ENCODE measurements at places on chromosomes 4 and X.

GRCh38 chr4:119299260-119299671 lies 22.7 kb downstream of the FABP2 start:
- no peak for DNase-seq

GRCh38 chrX:140586951-140587350 lies 82.1 kb upstream of the SOX3 start:
- DNase-seq, result no peak

DNA sequence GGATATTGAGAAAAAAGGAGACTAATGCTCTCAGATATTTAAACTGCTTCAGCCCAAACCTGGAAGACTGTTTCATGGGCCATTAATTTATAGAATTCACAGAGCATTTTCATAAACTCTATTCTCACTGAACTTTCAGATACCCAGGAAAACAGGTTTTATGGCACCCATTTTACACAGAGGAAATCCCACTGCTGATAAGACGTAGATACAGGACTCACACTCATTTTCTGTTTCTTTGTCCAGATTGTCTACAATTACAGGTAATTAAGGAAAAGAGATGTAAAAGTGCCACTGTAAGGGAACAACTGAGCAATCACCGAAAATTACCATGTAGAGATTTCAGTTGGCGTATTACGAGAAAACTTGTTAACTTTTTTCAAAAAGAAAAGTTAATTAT lies 83.3 kb downstream of the FAM184B start:
- DNase-seq, result no peak

- no peak for DNase-seq
These were observed 87.4 kb upstream of the KCTD8 start for GRCh38 chr4:44535981-44536380.

DNA sequence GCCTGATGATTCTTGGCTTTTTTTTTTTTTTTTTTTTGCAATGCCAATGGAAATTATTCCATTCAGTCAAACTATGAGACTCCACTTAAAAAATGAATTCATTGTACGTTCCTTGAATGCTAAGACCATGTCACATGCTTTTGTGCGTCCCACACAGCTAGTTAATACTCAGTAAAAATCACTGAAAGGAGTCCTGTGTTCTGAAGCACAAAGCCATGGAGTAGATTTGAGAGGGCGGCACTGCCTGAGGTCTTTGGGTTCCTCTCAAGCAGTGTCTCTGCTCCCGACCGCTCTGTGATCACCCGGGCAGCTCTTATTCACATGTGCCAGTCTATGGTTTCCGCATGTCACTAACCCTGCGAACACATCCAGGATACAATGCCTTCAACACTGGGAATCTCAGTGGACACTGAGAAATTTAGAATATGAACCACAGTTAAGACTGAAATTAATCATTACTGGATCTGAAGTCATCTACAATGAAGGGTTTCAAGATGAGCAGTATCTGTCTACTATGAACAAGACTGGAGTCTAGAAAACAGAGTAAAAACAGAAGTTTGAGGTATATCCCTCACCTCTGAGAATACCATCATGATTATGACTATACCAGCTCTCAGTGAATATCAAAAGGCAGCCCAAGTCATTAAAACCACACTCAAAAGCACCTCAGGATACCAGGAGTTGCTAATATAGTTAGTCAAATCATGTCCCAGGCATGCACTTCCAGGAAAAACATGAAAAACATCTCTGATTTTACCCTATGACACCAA lies 193.0 kb downstream of the MGST2 start:
- DNase-seq, result no peak

GRCh38 chrX:3468031-3468430 lies 121.6 kb upstream of the MXRA5 start:
- no peak for DNase-seq

DNA sequence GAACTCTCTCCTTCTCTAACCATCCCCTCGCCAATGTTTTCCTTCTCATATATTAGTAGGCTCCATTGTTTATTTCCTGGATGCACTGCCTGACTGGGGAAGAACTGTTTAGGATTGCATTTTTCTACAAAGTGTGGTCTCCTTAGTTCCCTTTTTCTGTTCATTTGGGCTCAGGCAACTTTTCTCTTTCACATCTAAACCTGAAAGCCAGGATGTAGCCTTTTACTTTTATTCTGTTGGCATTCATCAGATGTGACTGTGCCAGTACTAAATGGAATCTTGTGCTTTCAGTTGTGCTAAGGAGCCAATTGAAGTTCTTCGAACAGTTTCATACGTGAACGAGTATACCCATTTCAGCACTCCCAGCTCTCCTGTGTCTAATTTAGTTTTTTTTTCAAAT lies 59.8 kb downstream of the DDIT4L start:
- no peak for DNase-seq

DNA sequence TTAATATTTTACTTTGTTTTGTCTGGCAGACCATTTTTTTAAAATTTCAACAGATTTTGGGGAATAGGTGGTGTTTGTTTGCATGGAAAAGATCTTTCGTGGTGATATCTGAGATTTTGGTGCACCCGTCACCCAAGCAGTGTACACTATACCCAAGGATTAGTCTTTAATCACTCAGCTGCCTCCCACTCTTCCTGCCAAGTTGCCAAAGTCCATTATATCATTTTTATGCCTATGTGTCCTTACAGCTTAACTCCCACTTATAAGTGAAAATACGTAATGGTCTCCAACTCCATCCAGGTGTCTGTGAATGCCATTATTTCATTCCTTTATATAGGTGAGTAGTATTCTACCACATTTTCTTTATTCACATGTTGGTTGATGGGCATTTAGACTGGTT lies 281.7 kb upstream of the GK2 start:
- DNase-seq, result no peak

GRCh38 chr4:15130441-15130840 lies 128.2 kb downstream of the CPEB2 start:
- DNase-seq, result no peak

DNA sequence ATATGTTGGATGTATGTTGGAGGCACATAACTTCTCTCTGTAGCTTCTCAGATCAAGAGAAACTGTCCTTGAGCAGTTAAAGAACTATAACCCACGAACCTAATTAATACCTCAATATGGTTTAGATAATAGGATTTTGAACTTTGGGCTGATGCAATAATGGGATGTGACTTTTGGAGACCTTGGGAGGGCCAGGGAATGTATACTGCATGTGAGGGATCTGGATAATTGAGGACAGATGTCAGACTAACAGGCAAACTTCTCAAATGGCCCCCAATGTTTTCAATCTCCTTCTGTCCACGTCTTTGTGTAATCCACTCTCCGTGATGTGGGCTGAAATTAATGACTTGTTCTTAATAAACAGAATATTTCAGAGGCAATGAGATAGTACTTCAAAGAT lies 202.2 kb upstream of the FAT4 start:
- DNase-seq, result peak; percentile 9

DNA sequence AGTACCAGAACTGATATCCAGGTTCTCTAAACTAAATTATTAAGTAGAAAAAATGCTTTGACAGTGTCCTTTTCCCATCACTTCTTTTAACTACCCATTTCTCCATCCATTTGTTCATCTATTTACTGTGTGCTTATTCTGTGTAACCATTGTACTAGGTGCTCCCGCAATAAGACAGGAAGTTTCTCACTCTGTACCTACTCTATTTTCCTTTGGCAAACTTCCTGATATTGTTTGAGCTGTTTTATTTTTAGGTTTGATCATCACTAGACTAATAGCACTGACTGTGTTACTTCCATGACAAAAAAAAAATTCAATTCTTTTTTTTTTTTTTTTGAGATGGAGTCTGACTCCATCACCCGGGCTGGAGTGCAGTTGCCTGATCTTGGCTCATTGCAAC lies 102.5 kb upstream of the CASK start:
- DNase-seq, result no peak

GRCh38 chrX:121333942-121334341 lies 286.5 kb downstream of the GLUD2 start:
- DNase-seq, result no peak

DNA sequence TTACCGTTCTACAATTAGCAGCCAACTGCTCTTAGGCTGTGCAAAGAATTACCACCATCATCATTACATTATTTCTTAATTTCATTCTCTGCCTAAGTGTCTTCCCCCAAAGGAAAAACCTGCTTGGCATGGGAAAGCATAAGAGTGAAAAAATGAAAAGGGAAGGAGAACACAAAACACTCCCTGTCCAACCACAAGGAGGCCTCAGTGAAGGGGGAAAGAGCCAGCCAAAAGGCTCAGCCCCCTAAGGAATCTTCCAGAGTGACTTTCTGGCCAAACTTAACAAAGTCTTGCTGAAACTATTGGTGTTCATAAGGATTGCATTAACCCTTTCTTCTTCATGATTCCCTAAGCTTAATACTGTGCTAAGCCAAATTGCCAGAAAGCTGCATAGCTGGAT lies 287.4 kb downstream of the SMARCA1 start:
- no peak for DNase-seq

GRCh38 chrX:103414561-103414960 lies 38.2 kb downstream of the BEX3 start:
- no peak for DNase-seq

- DNase-seq, result no peak
These were observed 276.6 kb downstream of the CCSER1 start for GRCh38 chr4:90403781-90404180.

DNA sequence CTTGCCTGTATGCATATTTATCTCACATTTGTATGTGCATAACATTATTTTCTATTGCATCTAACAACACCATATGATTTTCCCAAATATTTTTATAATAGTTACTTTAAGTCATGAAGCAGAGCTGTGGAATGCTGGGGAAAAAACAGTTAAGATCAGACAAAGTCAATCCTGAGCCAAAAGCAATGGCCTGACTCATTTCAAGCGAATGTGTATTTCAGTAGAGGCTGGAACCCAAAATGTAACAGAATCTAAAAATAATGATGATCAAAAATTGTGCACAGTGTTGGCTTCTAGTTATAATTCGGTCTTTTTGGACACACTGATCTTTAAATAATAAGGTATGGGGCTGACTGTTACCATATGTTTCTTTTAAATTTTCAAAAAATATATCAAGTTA lies 516.2 kb upstream of the ADGRL3 start:
- peak; percentile 7 for DNase-seq

DNA sequence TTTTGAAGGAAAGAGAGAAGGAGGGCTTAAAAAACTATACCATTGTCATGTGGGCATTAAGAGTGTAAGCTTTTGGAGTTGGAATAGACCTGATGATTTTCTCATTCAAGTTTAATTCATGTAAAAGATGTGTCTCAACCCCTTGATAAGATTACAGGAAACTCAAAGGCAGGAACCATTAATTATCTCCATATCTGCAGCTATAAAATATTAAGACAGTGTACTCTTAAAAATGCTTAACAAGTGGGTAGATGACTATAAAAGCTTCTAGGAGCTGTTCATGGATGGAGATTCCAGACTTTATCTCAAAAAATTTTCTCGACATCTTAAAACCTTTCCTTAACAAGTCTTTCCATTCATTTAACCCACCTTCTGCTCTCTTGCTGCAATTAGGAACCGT lies 208.3 kb downstream of the PALLD start:
- no peak for DNase-seq

GRCh38 chr4:169902658-169903345 lies 123.4 kb downstream of the MFAP3L start:
- no peak for DNase-seq

GRCh38 chr4:40940317-40940741 lies 190.6 kb downstream of the NSUN7 start:
- no peak for DNase-seq

- no peak for DNase-seq
These were observed 230.2 kb upstream of the AGTR2 start for GRCh38 chrX:115940348-115940747.

GRCh38 chr4:102299354-102300107 lies 45.8 kb downstream of the SLC39A8 start:
- DNase-seq, result peak; percentile 21

DNA sequence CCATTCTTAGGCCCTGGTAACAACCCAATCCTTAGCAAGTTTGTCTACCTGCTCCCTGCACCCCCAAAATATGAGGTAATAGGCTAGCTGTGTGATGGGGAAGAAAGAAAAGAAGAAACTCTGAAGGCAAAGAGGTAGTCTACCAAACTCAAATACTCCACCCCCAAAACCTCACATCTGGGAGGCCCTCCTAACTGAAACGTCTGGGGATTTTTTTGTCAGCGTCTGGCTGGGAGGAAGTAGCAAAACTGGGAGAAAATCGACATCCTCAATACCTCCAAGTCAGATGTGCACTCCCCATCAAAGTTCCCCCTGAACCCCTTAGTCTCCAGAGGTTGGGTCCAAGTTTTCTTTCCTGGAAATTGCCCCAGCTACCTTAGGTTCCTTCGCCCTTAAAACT lies 1.0 kb downstream of the LAMP2 start:
- DNase-seq, result no peak

DNA sequence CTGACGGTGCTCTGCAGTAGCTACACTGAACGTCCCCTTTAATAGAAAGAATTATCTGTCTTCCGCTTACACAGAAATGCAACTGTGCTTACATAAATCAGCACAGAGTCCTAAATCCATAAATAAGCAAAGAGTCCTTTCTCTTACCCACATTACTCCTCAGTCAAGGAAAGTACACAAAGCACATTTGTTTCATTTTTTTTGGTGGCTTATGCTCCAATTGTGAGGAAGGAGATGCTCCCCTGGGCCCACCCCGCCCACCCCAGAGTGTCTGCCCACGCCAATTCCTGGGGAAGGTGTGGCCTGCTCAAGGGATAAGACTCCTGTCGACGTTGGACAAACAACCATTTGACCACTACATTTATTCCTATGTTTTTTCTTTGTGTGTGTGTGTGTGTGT lies 53.8 kb downstream of the CPLX1 start:
- DNase-seq, result no peak

DNA sequence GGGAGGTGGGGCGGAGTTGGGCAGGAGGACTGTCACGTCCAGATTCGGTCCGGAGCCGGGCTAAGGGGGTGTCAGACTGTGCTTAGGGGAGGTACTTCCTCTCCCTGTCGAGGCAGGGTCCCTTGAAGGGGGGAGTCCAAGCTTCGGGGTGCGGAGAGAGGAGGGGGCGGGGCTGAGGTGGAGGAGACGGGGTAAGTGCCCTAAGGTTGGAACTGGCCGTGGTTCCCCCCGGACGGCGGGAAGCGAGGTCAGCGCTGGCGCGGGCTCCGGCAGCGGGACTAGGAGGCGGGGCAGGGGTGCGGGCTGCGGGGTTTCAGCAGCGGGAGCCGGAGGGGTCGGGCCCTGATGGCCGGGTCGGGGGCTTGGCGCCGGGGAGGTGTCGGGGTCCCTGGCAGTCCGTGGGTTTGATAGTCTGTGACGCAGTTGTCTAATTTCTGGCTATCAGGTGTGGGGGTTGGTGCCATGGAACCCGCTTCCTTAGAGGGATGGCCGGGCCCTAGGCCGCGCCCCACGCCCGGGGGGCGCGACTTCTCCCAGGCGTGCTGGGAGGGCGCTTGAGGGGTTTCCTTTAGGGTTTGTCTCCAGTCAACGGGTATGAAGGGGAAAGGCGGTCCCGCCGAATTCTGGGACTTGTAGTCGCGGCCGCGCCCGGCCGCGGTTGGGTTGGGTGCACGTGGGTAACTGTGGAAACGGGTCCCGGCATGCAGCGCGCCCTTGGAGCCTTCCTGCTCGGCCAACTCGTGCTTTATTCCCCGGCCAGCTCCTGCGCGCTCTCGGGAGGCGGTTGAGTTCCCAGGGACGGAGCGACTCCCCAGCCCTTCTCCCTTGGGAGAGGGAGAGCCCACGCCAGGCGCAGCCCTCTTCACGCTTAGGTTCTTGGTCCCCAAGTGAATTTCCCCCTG lies 1.5 kb downstream of the DCUN1D4 start:
- peak; percentile 77 for DNase-seq

- DNase-seq, result no peak
These were observed 34.4 kb downstream of the TMSB4X start for GRCh38 chrX:13009273-13009672.

Data from HFF-Myc (cell line).